ENCODE measurements at places on chromosomes 3 and 15. TPM values are rescaled to one million over a fixed set of nuclear protein-coding genes. Genes with fewer than 3 reads are reported as not detected.

CXCR6 gene
- not detected for total RNA-seq

SLC30A4 gene
- total RNA-seq, result 1.7 TPM

SLC51B gene
- total RNA-seq, result 12.1 TPM

GOLGA6L2 gene
- total RNA-seq, result not detected

FSTL1 gene
- total RNA-seq, result 103 TPM

SEMA3G gene
- total RNA-seq, result 0.04 TPM

HHATL gene
- not detected for total RNA-seq

AQR gene
- total RNA-seq, result 24.5 TPM

STRIT1 gene
- total RNA-seq, result not detected

MORC1 gene
- total RNA-seq, result not detected

KLHL6 gene
- total RNA-seq, result not detected

LTF gene
- total RNA-seq, result not detected

CFAP92 gene
- total RNA-seq, result 0.05 TPM

UBE2Q2 gene
- total RNA-seq, result 38.1 TPM

GNAT1 gene
- 0.09 TPM for total RNA-seq

GOLGA8N gene
- 1.4 TPM for total RNA-seq

GOLGA8G gene
- total RNA-seq, result not detected

POC1A gene
- total RNA-seq, result 15.5 TPM

ZNF80 gene
- total RNA-seq, result not detected

ATP10A gene
- total RNA-seq, result 6.8 TPM

SCAANT1 gene
- total RNA-seq, result not detected

DNAH12 gene
- 0.12 TPM for total RNA-seq

RHOV gene
- 5.3 TPM for total RNA-seq

ACAP2 gene
- total RNA-seq, result 6.5 TPM

DPPA2 gene
- total RNA-seq, result not detected

ANKDD1A gene
- total RNA-seq, result 2.0 TPM

SLC24A5 gene
- not detected for total RNA-seq

NUP210 gene
- total RNA-seq, result 40.3 TPM

ARL6IP5 gene
- 89.2 TPM for total RNA-seq

CYP1A2 gene
- not detected for total RNA-seq

ADPRH gene
- 2.9 TPM for total RNA-seq

ZNF654 gene
- 4.4 TPM for total RNA-seq

SLC27A2 gene
- total RNA-seq, result 24.3 TPM

CLDN11 gene
- not detected for total RNA-seq

INKA1 gene
- 1.6 TPM for total RNA-seq

THPO gene
- total RNA-seq, result not detected

NDUFB4 gene
- 210 TPM for total RNA-seq

MTFMT gene
- total RNA-seq, result 23.7 TPM

GCNT3 gene
- 179 TPM for total RNA-seq

CACNA2D2 gene
- total RNA-seq, result 0.42 TPM

RPL4 gene
- 5,336 TPM for total RNA-seq

SCN5A gene
- 1.3 TPM for total RNA-seq

GP5 gene
- not detected for total RNA-seq

MUC4 gene
- total RNA-seq, result not detected

CACNA1D gene
- 0.98 TPM for total RNA-seq

LMAN1L gene
- not detected for total RNA-seq

SLC22A14 gene
- total RNA-seq, result not detected

SENP7 gene
- total RNA-seq, result 1.9 TPM

INAFM2 gene
- total RNA-seq, result 5.1 TPM

LRTM1 gene
- not detected for total RNA-seq

EBLN2 gene
- total RNA-seq, result 0.38 TPM

FSIP1 gene
- 0.51 TPM for total RNA-seq

ANKRD63 gene
- total RNA-seq, result 0.20 TPM

ATR gene
- total RNA-seq, result 13.5 TPM

TPRG1 gene
- 0.28 TPM for total RNA-seq

ALDH1L1 gene
- 0.19 TPM for total RNA-seq

PRSS50 gene
- total RNA-seq, result not detected
